ENCODE measurements at places on chromosomes 1 and 21.

DNA sequence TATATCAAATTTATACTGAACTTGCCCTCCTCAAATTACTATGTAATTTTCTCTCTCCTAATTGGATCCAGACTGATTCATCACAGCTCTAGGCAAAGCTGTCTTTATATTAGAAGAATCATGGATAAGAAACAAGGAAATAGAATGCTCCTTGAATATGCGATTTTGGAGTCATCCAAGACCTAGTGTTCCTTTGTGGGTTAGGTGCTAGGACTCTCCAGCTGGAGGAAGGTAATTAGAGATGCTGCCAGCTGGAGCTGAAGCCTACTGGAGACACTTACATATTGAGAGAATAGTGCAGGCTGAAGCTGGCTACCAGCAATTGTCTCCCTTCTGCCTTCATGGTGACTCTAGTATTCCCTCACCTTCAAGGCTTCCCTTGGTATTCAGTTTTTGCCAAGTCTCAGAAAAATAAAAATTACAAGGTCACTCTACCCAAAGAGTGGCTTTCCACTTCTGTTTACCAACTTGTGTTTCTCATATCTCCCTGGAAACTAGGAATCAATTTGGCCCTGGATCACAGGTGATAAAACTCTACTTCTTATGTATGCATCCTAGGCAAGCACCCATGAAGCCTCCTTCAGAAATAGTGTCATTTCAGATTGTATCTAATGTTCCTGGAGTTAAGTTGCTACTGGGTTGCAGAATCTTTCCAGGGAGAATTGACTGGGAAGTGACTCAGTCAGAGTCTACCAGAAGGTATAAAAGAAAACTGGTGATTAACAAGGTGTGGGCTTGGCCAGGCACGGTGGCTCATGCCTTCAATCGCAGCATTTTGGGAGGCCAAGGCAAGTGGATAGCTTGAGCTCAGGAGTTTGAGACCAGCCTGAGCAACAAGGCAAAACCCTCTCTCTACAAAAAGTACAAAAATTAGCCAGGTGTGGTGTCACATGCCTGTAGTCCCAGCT lies 24.4 kb upstream of the DOCK7 start:
- peak; percentile 16 for DNase-seq

GRCh38 chr1:237613984-237614383 lies 276.7 kb downstream of the ZP4 start:
- DNase-seq = no peak

GRCh38 chr1:23551849-23552248 lies 7.5 kb downstream of the ID3 start:
- DNase-seq = no peak

DNA sequence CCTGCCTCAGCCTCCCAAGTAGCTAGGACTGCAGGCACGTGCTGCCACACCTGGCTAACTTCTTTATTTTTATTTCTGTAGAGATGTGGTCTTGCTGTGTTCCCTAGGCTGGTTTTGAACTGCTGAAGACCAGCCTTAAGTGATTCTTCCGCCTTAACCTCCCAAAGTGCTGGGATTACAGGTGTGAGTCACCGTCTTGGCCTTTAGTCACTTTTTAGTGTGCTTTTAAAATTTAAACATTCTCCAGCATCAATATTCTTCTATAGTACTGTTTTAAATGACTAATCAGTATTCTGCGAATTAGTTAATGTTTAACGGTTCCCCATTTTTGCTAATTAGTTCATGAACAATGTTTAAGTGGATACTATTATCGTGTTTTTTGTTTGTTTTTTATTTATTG lies 60.6 kb downstream of the DYRK1A start:
- DNase-seq = peak; percentile 40
